Activated naive CD4-positive, alpha-beta T cell treated with anti-CD3 and anti-CD28 coated beads, Interleukin-2, amount 10 ng/mL, durations not matched to agents 5 hours and 36 hours (primary cell): ENCODE measurements at places on chromosomes 2 and 18. TPM values are rescaled to one million over a fixed set of nuclear protein-coding genes. Genes with fewer than 3 reads are reported as not detected.

KLHL41 gene
- total RNA-seq, result not detected

UGT1A6 gene
- not detected for total RNA-seq

LRRC30 gene
- not detected for total RNA-seq

PRKAG3 gene
- not detected for total RNA-seq

NPPC gene
- total RNA-seq, result not detected

IL1R1 gene
- total RNA-seq, result 0.75 TPM

POMC gene
- 2.8 TPM for total RNA-seq

GREB1L gene
- total RNA-seq, result not detected

RMDN2 gene
- total RNA-seq, result 2.0 TPM

CEP192 gene
- total RNA-seq, result 46.8 TPM

SULT1C3 gene
- total RNA-seq, result not detected

BMP10 gene
- total RNA-seq, result not detected

IL1RL2 gene
- not detected for total RNA-seq

TFCP2L1 gene
- total RNA-seq, result not detected

QPCT gene
- total RNA-seq, result not detected

GNAL gene
- total RNA-seq, result 0.24 TPM

MZT2B gene
- 447 TPM for total RNA-seq

ANKRD30BL gene
- not detected for total RNA-seq

CMPK2 gene
- 18.7 TPM for total RNA-seq

OTOS gene
- not detected for total RNA-seq

CFAP53 gene
- total RNA-seq, result 0.36 TPM

ABCG8 gene
- not detected for total RNA-seq

FAM237A gene
- total RNA-seq, result not detected

PLEK gene
- 1.4 TPM for total RNA-seq

AGAP1 gene
- total RNA-seq, result 1.3 TPM

ANTXR1 gene
- not detected for total RNA-seq

INHA gene
- total RNA-seq, result not detected

DPP4 gene
- total RNA-seq, result 130 TPM

CD8B2 gene
- 0.08 TPM for total RNA-seq

FASTKD1 gene
- total RNA-seq, result 37.9 TPM

TSPYL6 gene
- not detected for total RNA-seq

CNGA3 gene
- total RNA-seq, result not detected

CFAP65 gene
- total RNA-seq, result not detected

AUP1 gene
- total RNA-seq, result 109 TPM
